ENCODE measurements at places on chromosomes 2 and 18. TPM values are rescaled to one million over a fixed set of nuclear protein-coding genes. Genes with fewer than 3 reads are reported as not detected.

The LYG2 gene
- not detected for total RNA-seq

The M1AP gene
- total RNA-seq = not detected

The GALNT14 gene
- total RNA-seq = 2.6 TPM

- no peaks in the 10 kb centered on the region for H3K36me3 ChIP-seq
- DNase-seq = no peak
- no peak overlapping the region for H3K27ac ChIP-seq
- no peaks in the 10 kb centered on the region for H3K27me3 ChIP-seq
- H3K4me3 ChIP-seq = no peak overlapping the region
Measured at GRCh38 chr18:62857263-62857976, 142.1 kb downstream of the PHLPP1 start.

DNA sequence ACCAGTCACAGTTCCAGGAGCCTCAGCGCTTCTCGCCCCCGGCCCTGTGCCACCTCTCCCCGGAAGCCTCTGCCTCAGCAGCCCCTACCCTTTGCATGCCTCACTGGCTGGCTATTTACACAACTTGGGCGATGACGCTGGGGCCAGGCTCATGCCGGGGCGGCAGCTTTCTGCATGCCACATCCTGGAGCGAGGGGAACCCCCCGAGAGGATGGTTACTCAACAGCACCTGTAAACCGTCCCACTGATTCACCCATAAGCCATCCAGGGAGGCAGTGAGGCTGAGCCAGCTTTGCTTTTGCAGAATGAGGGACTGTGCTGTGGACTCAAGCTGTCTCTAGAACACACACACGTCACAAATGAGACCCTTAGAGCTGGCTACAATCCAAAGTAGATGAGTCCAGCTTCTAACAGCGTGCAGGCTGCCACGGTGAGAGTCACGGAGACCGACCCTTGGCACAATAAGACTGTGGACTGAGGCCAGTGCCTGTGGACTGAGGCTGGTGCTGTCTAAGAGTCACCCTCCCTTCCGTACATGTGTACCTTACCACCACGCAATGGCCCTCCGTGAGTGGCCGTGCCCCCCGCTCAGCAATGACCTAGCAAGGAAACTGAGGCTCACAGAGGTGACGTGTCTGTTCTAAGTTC lies 45.6 kb upstream of the ODC1 start:
- peaks cover 4% of the 10 kb centered on the region for H3K4me1 ChIP-seq
- H3K36me3 ChIP-seq = no peaks in the 10 kb centered on the region
- no peak overlapping the region for H3K4me3 ChIP-seq
- no peak overlapping the region for H3K27ac ChIP-seq
- no peak for DNase-seq
- H3K27me3 ChIP-seq = no peaks in the 10 kb centered on the region

DNA sequence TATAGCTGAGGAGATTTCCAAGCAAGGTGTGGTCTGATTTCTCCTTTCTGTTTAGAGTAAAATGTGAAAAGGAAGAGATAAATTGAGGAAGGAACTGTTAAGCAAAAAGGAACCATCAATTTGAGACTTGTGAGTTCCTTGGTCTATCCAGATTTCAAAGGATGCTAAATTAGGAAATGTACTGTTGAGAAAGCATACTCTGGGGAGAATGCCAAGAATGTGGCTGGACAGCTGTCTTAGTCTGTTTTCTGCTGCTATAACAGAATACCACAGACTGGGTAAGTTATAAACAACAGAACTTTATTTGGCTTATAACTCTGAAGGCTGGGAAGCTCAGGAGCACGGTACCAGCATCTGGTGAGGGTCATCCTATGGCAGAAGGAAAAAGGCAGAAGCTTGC lies 1097.2 kb downstream of the TDRD15 start:
- no peak for DNase-seq
- no peak overlapping the region for H3K4me3 ChIP-seq
- H3K27ac ChIP-seq = no peak overlapping the region
- H3K27me3 ChIP-seq = no peaks in the 10 kb centered on the region

DNA sequence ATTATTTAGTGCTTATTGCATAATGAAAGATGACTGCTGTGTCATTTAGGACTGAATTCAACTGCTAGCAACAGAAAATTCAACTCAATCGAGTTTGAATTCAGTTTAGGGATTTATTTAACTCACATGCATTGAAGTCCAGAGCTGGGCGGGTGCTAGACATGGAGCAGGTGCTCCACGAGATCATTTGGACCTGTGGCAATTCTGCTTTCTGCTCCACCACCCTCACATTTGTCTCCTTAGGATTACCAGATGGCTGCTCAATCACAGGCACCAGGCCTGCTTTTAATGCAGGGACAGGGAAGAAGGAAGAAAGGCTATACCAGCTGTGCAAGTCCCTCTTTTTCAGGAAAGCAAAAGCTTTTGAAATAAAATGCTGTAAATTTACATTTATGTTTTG lies 572.9 kb upstream of the SLC8A1 start:
- no peaks in the 10 kb centered on the region for H3K36me3 ChIP-seq
- no peaks in the 10 kb centered on the region for H3K4me1 ChIP-seq
- no peak overlapping the region for H3K27ac ChIP-seq
- H3K4me3 ChIP-seq = no peak overlapping the region

DNA sequence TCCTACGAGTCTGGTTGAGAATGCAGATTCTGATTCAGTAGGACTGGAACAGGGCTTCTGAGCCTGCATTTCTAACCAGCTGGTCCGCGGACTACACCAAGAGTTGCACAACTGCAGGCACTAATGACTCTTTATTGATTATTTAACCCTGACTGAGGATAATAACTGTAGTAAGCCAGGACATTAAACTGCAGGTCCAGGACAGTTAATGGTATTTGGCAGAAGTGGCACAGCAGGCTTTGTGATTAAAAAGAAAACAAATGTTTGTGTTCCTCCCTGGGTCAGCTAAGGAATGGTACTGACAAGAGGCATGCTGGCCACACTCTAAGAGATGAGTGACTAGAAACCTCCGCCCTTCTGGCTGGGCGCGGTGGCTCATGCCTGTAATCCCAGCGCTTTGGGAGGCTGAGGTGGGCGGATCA lies 59.4 kb downstream of the ALPK2 start:
- H3K36me3 ChIP-seq = no peaks in the 10 kb centered on the region
- no peaks in the 10 kb centered on the region for H3K27me3 ChIP-seq
- no peak overlapping the region for H3K4me3 ChIP-seq
- DNase-seq = no peak
- H3K27ac ChIP-seq = peak overlapping the region; percentile 10

The RAB12 gene
- 26.7 TPM for total RNA-seq

GRCh38 chr18:24120676-24121075 lies 18.2 kb upstream of the CABYR start:
- peaks cover 6% of the 10 kb centered on the region for H3K4me1 ChIP-seq
- DNase-seq = no peak
- no peaks in the 10 kb centered on the region for H3K27me3 ChIP-seq
- no peak overlapping the region for H3K4me3 ChIP-seq

The OBSL1 gene
- total RNA-seq = 185 TPM

DNA sequence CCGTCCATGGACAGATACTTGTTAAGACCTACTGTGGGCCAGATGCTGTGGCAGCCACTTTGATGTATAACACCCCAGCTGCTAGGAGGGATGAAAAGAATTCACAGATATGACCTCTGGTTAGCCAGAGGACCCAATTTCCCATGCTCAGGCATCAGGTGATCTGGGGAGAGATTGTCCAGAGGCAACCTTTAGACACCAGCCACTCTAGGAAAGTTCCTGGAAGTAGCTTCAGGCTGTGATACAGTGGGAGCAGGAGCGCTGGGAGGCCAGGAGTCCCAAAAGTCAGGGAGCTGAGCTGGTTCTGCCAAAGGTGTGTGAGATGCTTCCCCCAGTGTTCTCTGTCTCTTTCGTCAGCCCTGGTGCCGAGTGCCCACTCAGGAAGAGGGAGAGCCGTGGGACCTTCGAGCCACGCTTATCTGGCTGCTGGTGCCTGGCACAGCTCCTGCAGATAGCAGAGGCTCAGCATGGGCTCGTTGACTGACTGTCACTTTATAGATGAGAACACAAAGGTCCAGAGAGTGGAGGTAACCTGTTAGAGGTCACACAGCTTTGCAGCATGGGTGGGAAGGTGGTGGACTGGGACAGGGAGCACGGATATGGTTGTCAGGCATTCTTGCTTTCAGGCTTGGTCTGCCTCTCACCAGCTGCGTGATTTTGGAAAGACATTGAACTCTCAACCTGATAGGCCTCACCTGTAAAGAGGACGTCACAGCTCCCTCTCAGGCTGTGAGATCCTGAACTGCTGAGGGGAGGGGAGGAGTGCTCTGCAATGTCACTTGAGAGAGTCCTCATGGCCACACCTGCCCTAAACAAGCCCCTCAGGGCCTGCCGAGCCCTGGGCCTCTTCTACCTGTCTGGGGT lies 7.8 kb upstream of the RALB start:
- H3K4me3 ChIP-seq = no peak overlapping the region
- no peaks in the 10 kb centered on the region for H3K36me3 ChIP-seq
- no peak for DNase-seq
- H3K27ac ChIP-seq = peak overlapping the region; percentile 75
- peaks cover 23% of the 10 kb centered on the region for H3K4me1 ChIP-seq

The HRH4 gene
- total RNA-seq = not detected

The DNAH6 gene
- 2.6 TPM for total RNA-seq

The FEV gene
- not detected for total RNA-seq

GRCh38 chr18:49767111-49768050 lies 46.0 kb downstream of the ACAA2 start:
- DNase-seq = no peak
- no peaks in the 10 kb centered on the region for H3K4me1 ChIP-seq
- no peaks in the 10 kb centered on the region for H3K36me3 ChIP-seq

- no peaks in the 10 kb centered on the region for H3K27me3 ChIP-seq
- no peaks in the 10 kb centered on the region for H3K36me3 ChIP-seq
- no peak overlapping the region for H3K4me3 ChIP-seq
- no peak overlapping the region for H3K27ac ChIP-seq
Measured at GRCh38 chr2:118918017-118918416, 24.0 kb upstream of the MARCO start.

The GLI2 gene
- total RNA-seq = 1.3 TPM

DNA sequence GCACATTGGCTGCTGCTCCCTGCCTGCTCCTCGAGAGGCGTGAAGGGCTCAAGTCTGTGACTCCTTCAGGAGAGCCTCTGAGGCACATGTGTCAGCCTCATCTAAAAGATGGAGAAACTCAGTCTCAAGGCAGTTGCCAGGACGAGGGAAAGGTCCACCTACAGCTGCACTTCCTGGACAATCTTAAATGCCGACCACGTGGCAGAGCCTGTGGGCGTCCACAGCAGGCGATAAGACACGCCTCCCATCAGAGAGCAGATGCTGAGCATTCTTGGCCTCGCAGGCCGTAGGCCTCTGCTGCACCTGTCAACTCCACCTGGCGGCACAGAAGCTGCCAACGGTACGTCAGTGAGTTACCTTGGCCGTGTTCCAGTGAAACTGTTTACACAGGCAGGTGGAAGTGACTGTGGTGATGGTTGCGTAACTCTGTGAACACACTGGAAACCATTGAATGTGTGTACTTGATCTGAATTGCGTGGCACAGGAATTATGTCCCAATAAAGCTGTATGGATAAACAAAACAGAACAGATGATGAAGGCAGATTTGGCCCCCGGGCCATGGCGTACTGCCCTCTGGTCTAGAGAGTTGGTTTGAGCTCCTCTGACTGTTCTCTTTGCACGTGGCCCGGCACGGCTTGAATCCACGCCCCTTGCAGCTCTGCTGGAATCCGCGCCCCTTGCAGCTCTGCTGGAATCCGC lies 114.5 kb downstream of the RNF144A start:
- peaks cover 71% of the 10 kb centered on the region for H3K4me1 ChIP-seq
- DNase-seq = peak; percentile 99
- no peaks in the 10 kb centered on the region for H3K27me3 ChIP-seq
- H3K36me3 ChIP-seq = no peaks in the 10 kb centered on the region
- no peak overlapping the region for H3K4me3 ChIP-seq
- H3K27ac ChIP-seq = peak overlapping the region; percentile 87

- H3K4me1 ChIP-seq = no peaks in the 10 kb centered on the region
- DNase-seq = no peak
- H3K36me3 ChIP-seq = no peaks in the 10 kb centered on the region
Measured at GRCh38 chr2:235381261-235381912, 112.5 kb upstream of the AGAP1 start.

The CRYGD gene
- total RNA-seq = not detected

GRCh38 chr2:66448136-66448991 lies 13.4 kb downstream of the MEIS1 start:
- no peaks in the 10 kb centered on the region for H3K36me3 ChIP-seq
- peaks cover 51% of the 10 kb centered on the region for H3K4me1 ChIP-seq
- no peak overlapping the region for H3K27ac ChIP-seq
- DNase-seq = no peak

The NEU2 gene
- total RNA-seq = not detected

DNA sequence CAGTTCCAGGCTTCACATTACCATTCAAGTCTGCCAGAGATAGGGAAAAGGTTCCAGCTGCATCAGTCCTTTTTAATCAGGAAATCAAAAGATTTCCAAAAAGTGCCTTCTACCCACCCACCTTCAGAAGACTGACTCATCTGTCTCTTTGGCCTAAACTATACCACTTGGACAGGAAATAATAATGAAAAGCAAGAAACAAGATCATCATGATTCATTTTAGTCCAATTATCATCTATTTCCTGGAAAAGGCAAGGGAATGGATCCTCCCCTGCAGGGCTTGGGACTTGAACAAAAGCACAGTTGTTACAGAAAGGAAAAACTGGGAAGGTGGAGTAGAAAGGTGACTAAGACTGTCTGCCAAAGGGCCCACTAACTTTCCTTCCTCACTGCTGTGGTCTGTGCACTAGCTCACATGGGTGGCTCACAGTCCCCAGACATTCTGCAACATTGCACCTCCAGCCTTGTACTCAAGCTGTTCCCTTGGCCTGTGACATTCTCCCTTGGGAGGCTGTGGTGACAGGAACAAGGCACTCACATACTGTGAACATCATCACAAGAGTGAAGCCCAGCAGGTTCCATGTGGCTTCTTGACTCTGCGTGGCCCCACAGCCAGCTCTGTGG lies 75.3 kb downstream of the VSNL1 start:
- H3K27me3 ChIP-seq = no peaks in the 10 kb centered on the region
- H3K36me3 ChIP-seq = no peaks in the 10 kb centered on the region
- H3K4me1 ChIP-seq = no peaks in the 10 kb centered on the region
- no peak for DNase-seq
- no peak overlapping the region for H3K27ac ChIP-seq

DNA sequence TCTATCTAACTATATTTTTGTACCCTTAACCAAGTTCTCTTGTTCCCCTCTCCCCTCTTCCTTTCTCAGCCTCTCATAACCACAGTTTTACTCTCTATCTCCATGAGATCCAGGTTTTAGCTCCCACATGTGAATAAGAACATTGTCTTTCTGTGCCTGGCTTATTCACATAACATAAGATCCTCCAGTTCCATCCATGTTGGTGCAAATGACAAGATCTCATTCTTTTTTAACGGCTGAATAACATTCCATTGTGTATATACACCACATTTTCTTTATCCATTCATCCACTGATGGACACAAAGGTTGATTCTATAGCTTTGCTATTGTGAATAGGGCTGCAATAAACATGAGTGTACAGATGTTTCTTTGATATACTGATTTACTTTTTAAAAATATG lies 83.9 kb upstream of the TMEM178A start:
- no peak for DNase-seq
- H3K36me3 ChIP-seq = no peaks in the 10 kb centered on the region
- no peak overlapping the region for H3K4me3 ChIP-seq
- no peaks in the 10 kb centered on the region for H3K27me3 ChIP-seq

The GPR45 gene
- total RNA-seq = not detected

The UGT1A1 gene
- not detected for total RNA-seq

GRCh38 chr2:228866781-228867180 lies 404.3 kb downstream of the PID1 start:
- no peak for DNase-seq
- H3K4me3 ChIP-seq = no peak overlapping the region
- H3K36me3 ChIP-seq = no peaks in the 10 kb centered on the region
- no peaks in the 10 kb centered on the region for H3K4me1 ChIP-seq

GRCh38 chr2:179349670-179350303 lies 85.2 kb upstream of the SESTD1 start:
- no peaks in the 10 kb centered on the region for H3K4me1 ChIP-seq
- no peak overlapping the region for H3K4me3 ChIP-seq
- H3K36me3 ChIP-seq = no peaks in the 10 kb centered on the region
- no peak for DNase-seq
